ENCODE measurements at places on chromosomes 12 and 14.

- DNase-seq: no peak
These were observed 36.4 kb upstream of the SMOC1 start for GRCh38 chr14:69842686-69843420.

DNA sequence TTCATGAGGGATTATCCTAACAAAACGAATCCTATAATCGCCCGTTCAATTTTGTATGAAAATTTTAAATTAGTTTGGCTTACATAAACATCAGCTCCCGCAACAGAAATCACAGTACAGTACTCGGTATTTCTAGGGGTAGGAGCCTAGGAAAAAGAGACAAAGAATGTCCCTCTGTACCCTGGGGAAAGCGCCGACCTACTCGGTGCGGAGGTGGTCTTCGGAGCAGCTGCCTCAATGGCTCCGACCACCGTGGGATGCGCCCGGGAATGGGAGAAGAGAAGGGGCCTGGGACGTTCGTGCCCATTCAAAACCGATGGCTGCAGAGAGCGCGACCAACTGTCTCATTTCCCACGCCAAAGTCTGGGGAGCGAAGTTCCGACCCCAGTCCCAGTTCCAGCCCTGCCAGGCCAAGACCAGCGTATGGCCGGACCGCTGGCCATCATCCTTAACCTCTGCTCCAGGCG lies 618 bp downstream of the GNPNAT1 start:
- DNase-seq: no peak

DNA sequence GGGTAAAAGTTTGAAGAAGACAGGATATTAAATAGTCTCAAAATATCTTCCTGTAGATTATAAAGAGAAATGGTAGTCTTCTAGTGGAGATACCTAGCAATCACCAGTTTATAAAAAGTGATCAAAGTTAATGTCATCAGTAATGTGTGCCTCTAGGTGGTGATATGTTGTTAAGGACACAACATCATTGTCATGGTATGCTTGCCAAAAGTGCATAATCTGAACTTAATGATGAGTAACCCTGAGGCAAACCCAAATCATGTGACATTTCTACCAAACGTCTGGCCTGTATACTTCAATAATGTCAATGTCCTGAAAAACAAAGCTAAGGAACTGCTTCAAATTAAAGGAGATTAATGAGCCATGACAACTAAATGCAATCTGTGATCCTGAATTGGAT lies 214.7 kb downstream of the PHLDA1 start:
- no peak for DNase-seq

DNA sequence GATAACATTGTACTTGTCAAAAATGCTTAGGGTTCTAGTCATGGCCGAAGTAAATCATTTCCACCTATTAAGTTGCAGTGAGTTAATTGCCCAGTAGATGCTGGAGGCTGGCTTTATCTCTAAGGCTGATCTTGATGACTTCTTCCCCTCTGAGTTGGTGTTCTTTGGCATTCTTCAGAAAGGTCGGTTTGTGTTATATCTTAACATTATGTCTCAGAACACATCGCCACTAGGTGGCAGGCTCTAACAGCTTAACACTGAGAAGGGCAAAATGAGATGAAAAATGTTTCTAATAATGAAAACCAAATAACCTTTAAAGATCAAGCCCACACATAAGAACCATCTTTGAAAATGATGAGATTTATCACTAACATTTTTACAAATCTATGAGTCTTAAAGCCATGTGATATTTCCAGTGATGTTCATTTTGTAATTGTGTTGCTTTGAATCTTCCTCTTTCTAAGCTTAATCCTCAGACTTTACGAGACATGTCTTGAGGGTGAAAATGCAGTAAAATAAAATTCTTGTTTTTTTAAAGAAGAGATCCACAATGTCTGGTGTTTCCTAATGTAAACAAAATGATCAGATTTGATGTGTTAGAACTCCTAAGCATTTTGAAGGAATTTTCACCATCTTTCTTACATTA lies 28.6 kb downstream of the SUDS3 start:
- DNase-seq: peak; percentile 55

- no peak for DNase-seq
These were observed 216.0 kb upstream of the RGS6 start for GRCh38 chr14:71716041-71716772.

DNA sequence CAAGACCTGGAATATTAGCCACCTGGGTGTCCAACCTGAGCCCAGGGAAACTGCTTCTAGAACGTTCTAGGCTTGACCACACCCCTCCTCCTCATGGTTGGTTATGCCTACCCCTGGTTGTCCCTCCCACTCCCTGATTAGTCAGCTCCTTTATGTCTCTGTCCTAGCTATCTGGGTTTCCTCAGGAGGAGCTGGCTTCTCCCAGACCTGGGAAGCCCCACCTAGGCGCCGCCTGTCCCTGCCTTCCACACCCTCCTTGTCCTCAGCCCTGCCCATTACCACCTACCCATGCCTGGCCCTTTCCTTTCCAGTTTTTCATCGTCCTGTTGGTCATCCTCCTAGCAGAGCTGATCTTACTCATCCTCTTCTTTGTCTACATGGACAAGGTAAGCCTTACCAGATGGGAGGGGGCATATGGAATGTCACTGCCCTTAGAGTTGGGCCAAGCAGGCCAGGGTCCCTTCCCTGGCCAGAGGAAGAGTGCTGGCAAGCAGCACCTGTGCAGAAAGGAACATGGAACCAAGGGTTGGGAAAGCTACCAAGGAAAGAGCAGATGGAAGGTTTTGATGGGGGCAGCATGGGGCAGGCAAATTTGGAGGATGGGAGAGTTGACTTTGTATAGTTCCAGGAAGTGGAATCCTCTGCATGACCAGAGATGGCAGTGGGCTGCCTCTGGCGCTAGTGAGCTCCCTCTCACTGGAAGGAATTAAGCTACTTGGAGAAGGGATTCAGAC lies 201.7 kb downstream of the TSPAN9 start:
- no peak for DNase-seq

DNA sequence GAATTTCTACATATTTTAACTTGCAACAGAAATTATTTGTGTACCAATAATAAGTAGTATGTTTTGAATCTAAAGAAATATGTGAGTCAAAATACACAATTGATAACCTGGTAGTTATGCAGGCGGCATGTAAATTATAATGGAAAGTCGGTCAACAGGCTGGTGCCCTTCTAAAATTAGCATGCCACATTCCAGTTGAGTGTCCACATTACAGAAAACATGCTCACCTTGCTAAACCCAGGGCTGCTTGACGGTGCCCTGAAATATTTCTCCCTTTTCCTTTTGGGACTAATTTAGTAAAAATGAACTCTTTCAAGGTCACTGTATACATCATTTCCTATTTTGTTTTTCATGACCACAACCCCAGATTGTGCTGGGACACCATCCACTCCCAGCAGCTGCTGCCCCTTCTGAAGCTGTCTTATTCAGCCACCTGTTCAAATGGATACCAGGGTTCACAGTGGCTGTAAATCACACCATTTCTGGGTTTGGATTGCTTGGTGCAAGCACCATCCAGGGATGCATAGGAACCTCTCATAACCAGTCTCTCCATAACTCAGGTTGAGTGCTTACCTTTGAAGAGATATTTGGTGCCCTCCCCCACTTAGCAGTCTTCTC lies 110.6 kb downstream of the ANO6 start:
- DNase-seq: no peak

DNA sequence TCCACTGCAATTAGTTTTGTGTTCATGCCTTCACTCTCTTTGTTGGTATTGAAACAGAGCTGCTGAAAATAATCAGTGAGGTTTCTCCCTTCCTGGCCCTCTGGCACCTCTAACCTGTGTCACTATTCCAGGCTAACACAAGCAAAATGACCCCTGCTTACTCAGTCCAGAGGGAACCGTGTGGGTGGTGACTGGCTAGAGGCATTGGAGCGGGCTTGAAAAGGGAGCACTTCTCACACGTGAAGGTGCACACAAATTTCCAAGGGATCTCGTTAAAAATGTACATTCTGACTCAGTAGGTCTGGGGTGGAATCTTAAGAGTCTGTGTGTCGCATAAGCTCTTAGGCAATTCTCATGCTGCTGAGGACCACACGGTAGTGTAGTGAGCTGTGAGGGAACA lies 1.3 kb upstream of the SLC24A4 start:
- DNase-seq: no peak

DNA sequence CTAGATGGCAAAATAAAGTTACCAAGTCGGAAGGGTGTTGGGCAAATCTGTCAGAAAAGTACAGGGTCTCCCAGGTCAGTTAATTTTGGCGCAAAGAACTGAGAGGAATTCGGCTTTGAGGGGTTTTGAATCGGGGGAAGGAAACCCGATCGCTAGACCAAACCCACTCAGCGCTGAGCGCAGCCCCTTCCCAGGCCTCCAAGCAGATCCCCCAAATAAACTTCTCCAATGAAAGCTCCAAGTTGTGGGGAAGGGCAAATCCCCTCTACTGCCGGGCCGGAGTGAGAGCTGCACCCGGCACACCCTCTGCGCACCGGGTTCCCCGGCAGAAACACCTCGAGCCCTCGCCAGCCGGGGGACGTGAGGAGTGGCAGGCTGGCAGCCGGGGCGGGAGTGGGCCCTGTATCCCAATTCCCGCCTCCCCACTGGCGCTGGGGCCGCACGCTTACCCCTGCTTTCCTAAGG lies 441 bp downstream of the E2F7 start:
- DNase-seq: no peak

DNA sequence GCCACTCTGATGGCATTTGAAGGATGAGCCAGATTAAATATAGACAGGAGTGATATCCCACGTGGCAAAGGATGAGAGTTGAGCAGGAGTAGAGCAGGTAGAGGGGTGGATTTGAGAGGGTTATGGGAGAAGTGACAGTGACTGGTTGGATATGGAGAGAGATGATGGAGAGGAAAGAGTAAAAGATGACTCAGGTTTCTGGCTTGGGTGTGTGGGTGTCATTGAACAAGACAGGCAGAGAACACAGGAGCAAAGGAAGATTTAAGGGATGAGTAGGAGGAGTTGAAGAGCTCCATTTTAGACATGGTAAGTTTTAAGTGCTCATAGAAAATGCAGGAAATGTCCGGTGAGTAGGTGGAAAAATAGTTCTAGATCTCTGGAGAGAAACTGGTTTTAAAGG lies 136.9 kb downstream of the EGLN3 start:
- no peak for DNase-seq

- no peak for DNase-seq
These were observed 65.0 kb downstream of the SERPINA3 start for GRCh38 chr14:94677213-94677612.

DNA sequence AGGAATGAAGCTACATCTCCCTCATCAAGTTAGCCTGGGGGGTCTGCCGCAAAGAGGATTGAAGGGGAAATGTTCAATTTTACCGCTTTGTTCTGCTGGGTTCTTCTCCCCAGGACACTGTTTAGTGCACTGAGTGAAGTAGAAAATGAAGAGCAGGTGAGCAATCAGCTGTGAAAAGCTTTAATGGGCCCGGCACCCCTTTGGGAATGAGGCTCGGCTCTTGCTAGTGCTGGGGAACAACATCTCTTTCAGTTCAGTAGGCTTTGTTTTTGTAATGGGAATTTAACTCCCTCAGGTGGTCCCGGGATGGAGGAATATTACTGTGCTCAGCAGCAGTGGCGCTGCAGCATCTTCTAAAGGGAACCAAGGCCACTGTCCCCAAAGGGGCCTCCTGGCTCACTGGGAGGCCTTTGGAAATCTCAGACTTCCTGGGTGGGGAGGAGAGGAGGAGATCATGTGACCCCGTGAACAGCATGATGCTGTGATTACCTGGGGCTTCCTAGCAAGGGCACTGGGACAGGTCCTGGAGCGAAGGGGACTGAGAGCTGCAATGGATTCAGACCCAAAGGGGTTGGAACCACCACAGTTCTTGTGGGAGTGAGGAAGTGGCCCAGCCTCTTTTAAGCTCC lies 85.2 kb upstream of the MAX start:
- no peak for DNase-seq

- no peak for DNase-seq
These were observed 35.5 kb downstream of the CCDC92 start for GRCh38 chr12:123936956-123937706.

DNA sequence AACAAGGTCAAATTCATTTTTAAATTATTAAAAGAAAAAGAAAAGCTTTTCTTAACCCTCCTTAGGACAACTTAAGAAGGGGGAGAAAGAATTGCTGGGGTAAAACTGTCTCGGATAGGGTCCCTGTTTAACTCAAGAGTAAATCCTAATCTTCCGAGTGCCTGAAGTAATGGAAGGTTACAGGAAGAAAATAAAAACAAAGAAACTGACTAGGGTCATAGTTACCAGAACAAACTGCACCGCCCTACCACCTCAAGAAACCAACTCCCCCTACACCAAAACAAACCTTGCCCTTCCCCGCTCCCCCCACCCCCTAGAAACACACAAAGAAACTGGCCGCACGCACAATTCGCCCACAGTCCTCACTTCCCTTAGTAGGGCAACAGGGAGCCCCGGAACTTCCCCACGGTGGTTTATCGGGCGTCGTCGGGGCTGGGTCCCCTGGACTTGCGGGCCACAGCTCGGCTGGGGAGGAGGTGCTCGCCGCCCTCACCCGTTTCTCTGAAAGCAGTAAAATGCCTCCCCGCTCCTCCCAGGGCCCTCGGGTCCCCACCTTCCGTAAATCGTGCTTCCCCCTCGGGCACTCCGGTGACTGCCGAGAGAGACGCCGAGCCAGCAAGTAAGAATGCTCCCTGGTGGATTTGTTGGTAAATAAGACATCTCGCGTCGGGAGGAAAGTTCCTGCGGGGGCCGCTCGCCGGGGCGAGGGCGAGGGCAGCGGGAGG lies 2.4 kb downstream of the SINHCAF start:
- DNase-seq: no peak

DNA sequence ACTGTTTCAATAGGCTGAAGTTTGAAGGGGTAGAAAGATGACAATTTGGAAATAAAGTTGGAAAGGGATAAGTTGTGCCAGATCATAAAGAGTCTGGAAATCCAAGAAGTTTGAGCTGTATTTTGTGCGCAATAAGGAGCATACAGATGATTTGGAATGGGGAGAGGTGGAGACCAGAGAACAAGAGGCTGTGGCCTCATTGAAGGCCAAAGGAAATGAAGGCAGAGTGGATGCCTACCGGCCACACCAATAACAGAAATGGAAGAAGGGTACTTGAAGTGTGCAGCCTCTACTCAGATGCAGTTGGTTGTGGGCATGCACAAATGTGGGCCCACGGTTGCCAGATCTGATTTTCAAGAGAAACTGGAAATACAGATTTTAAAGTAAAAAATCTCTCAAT lies 2.4 kb downstream of the IFT81 start:
- DNase-seq: no peak

- DNase-seq: no peak
These were observed 88.4 kb upstream of the DYNC1H1 start for GRCh38 chr14:101875727-101876554.

DNA sequence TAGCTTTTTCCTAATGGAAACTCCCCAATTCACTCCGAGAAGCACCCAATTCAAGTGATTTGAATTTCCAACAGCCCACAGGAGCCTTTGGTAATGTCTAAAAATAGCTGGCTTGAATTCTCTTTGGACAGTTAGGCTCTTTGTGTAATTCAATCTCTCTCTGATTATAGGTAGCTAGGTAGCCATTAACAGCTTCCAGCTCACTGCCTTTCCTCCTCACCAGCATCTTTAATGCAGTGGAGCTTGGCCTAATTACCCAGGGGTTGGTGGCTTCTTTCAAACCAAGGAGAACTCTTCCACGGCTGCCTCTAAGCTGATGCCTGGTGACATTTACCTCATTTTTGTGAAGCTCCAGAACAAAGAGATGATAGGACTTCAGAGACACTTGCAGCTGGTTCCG lies 86.4 kb downstream of the WSCD2 start:
- DNase-seq: no peak

- DNase-seq: no peak
These were observed 22.3 kb downstream of the PPP1R13B start for GRCh38 chr14:103825101-103825500.

Measured in CD8-positive, alpha-beta T cell (primary cell).